Hypothalamus (tissue), 51 donors: ENCODE measurements at places on chromosomes 13 and 19.

DNA sequence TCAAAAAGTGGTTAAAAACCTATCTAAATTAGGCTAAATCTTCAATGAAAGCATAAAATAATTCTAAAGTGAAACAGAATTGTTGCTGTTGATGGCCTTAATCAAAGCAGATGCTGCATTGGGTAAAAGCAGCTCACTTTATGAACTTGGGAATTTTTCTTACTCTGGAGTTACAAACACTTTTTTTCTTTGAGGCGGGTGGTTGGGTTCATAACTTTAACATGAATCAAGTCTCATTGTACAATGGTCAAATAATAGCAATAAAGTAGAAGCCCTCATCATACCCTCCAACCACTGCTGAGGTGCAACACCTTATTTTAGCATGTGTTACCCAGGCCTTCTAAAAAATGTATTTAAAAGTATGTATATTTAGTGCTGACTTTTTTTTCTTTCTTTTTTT, 29.1 kb downstream of the NUP58 start:
- DNase-seq, result no peak

DNA sequence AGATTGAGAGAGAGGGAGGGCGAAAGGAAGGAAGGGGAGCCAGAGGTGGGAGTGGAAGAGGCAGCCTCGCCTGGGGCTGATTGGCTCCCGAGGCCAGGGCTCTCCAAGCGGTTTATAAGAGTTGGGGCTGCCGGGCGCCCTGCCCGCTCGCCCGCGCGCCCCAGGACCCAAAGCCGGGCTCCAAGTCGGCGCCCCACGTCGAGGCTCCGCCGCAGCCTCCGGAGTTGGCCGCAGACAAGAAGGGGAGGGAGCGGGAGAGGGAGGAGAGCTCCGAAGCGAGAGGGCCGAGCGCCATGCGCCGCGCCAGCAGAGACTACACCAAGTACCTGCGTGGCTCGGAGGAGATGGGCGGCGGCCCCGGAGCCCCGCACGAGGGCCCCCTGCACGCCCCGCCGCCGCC, at the start of gene TNFSF11:
Gene TNFSF11 (plus strand): TSS at position 142 of the 400 bp plus-strand sequence. CDS start 152 bp downstream, at position 294.
- DNase-seq, result no peak

- no peak for DNase-seq
These were observed 663.2 kb upstream of the SGCG start for GRCh38 chr13:22517544-22517943.

DNA sequence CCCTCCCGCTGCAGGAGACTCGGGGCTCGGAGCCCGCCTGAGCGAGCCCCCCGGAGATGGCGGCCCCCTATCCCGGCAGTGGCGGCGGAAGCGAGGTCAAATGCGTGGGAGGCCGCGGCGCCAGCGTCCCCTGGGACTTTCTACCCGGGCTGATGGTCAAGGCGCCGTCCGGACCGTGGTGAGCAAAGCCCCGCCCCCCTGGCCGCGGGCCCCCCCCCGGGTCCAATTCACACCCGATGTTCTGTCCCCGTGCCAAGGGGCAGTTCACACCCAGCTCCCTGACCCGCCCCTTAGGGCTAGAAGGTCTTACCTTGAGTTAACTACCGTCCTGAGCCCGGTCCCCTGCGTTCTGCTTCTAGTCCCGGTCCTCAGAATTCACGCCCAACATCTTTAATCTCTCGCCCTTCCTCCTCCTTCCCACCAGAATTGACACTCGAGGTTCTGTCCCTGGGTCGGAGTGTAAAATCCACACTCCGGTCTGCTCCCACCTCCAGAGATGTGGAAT, 1.4 kb downstream of the NPAS1 start:
- DNase-seq, result no peak
